ENCODE measurements at places on chromosomes 12 and 14.

GRCh38 chr14:63130531-63130930 lies 73.7 kb upstream of the RHOJ start:
- DNase-seq: no peak

DNA sequence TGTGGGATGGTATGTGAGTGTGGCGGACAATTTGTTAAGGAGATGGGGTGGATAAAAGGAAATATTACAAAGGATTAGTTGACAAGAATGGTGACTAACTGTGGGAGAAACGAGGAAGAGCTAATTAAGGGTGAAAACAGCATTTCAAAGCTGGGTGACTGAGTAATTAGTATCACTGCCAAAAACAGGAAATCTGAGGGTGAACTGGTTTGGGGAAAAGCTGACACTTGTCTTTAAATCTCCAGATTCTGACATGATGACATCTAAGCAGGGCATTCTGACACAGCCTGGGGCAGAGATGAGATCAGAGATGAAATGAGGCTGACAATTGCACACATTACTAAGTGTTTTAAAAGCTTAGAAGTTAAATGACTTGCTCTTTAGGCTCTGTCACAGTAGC lies 42.4 kb upstream of the CCDC175 start:
- DNase-seq: no peak

DNA sequence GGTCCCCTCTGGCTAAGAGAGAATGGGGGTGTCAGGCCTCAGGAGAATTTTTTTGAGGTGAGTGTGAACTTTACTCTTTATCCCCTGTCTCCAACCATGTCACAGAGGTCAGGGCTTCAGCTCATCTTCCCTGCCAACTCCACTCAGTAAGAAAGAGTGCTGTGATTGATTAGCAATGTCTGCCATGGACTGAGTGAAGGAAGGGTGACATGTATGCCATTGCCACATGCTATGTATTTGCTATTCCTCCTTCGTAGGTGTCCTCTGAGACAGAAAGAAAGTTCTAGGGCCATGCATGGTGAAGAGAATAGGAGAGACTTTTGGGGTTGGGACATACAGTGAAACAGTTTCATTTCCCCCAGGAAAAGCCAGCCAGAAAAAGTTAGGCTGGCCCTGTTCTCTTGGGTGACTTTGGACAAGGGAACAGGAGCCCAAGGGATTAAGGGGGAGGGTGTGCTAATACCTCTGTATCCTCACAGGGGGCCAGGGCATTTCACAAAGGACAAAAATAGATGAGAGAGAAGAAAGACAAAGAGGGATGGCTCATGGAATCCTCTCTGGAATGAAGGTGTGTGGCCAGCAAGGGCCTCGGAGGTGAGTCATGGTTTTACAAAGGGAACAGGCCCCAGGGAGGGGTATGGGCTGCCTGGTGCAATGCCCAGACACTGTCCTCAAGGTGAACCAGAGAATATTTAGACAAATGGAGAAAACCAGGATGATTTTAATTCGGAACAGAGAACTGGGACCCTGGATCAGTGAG lies 13.9 kb upstream of the MYL2 start:
- DNase-seq: no peak

DNA sequence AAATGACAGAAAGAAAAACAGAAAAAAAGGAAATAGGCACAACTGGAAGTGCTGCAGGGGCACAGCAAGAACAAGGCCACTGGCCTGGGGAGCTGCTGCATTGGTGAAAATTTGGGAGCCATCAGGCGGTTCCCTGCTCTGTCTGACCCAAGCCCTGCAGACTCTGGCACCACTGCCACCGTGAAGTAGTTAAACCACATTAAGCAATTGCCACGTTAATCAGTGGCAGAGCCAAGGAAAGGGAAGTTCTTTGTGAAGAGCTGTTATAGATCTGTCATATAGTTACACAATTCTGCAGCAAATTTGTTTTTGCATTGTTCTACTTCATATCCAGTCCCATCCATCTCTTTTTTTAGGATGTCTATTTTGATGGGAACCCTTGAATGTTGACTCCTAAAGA lies 915.3 kb downstream of the FSCB start:
- no peak for DNase-seq

GRCh38 chr14:60067882-60068281 lies 23.8 kb upstream of the PCNX4 start:
- DNase-seq: no peak

GRCh38 chr14:23085458-23085857 lies 9.5 kb downstream of the ACIN1 start:
- no peak for DNase-seq

DNA sequence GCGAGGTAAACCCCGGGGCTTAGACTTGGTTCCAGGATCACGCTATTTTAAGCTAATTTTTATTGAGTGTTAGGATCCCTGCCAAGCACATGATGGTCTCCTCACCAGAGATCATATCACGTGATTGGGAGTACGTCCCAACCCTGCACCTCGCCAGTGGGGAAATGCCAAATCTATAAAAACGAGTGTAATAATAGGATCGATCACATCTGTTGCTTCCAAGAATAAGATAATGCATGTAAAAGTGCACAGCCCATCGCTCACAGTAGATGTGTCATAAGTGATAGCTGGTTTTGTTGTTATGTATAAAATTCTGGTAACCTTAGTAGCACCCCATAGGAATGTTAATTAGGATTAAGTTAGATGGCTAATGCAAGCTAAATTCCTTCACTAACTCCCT lies 581.0 kb upstream of the TMEM132C start:
- no peak for DNase-seq

GRCh38 chr12:102249079-102249841 lies 51.6 kb upstream of the PMCH start:
- DNase-seq: no peak

DNA sequence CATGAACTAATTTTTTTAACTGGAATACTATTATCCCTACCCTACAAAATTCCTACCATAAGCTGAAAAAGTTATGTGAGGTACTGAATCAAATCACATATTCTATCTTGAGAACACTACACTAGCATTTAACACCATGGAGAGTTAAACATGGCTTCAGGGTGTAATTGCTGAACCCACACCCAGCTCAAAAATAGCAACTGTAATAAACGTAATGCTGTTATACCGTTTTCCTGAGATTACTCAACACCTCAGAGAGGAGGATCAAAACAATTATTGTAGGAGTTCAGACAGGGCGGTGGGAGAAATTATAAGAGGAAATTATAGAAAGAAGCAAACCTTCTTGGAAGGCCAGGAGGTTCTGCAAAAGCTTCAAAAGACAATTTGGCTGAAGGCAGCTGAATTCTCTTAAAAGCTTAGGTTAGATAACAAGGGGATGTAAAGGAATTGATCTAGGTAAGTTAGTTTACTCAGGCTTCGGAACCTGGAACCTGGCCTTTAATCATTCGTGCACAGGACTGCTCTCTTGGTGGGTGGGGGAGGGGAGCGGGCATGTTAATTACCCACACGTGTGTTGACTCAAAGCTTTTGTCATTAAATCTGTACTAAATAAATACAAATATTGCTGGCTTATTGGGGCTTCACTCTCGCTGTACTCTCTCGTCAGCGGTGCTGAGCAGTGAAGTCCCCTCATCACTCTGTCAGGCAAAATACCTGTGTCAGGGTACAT lies 12.1 kb upstream of the IPO8 start:
- DNase-seq: no peak

GRCh38 chr12:85441741-85442140 lies 161.7 kb downstream of the ALX1 start:
- no peak for DNase-seq

- DNase-seq: no peak
Observed at GRCh38 chr12:132322206-132323132, 6.9 kb downstream of the GALNT9 start.

GRCh38 chr12:131280426-131280825 lies 326.7 kb downstream of the ADGRD1 start:
- no peak for DNase-seq
